ENCODE measurements at places on chromosomes 7 and 10.
A peak's percentile ranks its signal among the peaks of the same experiment; 100 is the strongest.

GRCh38 chr10:132588301-132589013, 50.9 kb downstream of the INPP5A start:
- DNase-seq: no peak

GRCh38 chr7:48261696-48262095, 90.4 kb downstream of the ABCA13 start:
- DNase-seq: no peak

DNA sequence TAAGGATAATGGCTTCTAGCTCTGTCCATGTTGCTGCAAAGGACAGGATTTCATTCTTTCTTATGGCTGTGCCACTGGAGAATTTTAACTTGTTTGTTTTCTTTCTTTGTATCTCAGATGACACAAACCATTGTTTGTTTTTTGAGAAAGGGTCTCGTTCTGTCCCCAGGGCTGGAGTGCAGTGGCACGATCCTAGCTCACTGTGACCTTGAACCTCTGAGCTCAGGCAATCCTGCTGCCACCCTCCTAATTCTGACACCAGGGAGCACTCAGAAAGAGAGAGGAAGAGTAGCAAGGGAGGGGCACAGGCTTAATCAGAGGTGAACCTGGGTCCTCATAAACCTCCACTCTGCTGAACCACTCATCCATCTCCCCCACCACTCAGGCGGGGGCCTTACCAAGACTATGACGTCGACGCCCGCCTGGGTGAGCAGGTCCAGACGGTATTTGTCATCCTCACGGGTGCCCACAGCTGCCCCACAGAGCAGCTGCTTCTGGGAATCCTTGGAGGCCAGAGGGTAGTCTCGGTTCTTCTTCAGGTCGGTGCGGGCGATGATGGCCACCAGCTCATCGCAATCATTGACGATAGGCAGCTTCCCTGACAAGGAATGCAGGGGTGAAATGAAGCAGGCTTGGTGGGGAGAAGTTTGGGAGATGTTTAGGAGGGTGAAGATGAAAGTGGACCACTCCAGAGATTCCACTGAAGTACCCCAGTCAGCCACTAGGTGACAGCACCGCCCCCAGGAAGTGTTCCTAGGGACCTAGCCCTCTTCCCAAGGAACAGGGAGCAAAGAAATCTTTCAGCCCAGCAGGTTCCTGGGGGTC, 11.6 kb downstream of the IMPDH1 start:
- DNase-seq: peak; percentile 17

DNA sequence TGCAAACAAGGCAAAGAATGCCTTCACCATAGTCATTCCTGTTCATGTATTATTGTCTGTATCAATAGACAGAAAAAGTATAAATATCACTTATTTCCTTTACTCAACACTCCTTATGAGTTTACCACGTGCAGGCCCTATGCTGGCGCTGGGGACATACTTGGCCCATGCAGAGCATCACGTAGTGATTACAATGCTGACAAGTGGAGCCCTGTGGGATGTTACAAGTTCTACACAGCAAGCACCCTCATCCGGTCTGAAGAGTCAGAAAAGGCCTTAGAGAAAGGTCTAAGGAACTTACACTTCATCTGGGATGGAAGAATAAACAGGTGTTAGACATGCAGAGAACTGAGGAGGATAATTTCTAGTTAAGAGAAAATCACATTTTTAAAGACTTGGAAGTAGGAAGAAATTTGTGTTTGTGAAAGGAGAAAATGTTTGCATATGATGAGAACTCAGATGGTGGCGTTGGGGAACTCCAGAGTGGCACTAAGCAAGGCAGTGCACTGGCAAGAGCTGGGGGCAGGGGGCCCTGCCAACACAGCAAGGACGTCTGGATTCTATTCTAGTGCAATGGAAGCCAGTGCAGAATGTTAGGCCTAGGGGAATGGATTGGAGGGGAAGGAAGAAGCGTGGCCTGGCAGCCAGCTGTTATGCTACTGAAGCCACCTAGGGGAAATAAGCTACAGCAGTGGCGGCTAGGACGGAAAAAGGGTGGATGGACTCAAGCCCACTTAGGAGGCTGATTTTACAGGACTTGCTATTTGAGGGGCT, 116.2 kb downstream of the ELMO1 start:
- DNase-seq: no peak

- DNase-seq: peak; percentile 26
These were observed 4.1 kb downstream of the IL6 start for GRCh38 chr7:22730921-22731654.

GRCh38 chr7:116499168-116500077, at the start of gene CAV2:
Gene CAV2 (plus strand): TSS chr7:116499738. CDS start chr7:116499782, 44 bp downstream.
- DNase-seq: no peak

DNA sequence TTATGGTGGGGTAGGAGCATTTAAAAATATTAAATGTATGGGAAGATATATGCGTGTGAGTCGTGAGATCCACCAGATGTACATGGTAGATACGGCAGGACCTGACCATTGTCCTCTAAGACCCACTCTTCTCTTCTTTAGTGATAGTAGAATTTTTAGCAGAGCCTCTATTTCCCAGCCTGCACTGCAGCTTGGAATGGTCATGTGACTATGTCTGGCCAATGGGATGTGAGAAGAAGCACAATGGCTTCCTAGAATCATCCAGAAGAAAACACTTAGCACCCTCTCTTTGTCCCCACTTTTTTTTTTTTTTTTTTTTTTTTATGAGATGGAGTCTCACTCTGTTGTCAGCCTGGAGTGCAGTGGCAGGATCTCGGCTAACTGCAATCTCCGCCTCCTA, 86.6 kb upstream of the CYTH3 start:
- no peak for DNase-seq

DNA sequence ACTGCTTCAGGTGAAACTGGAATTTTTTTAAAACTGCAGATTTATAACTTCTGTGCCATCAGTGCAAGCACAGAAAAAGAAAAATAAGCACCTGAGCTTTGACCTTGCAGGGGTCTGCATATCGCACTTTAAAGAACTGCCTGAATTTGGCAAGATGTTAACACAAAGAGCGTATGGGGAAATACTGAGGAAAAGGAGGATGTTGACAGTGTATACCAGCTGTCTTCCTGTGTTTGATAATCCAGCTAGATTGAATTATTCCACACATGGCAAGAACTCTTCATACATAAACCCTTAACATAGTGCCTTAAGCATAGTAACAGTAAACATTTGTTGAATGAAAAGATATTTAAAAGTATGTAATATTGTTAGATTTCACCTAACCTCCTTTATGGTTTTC, 30.0 kb downstream of the SMC3 start:
- DNase-seq: no peak

- no peak for DNase-seq
These were observed 4.7 kb upstream of the EBF3 start for GRCh38 chr10:129968853-129969183.

DNA sequence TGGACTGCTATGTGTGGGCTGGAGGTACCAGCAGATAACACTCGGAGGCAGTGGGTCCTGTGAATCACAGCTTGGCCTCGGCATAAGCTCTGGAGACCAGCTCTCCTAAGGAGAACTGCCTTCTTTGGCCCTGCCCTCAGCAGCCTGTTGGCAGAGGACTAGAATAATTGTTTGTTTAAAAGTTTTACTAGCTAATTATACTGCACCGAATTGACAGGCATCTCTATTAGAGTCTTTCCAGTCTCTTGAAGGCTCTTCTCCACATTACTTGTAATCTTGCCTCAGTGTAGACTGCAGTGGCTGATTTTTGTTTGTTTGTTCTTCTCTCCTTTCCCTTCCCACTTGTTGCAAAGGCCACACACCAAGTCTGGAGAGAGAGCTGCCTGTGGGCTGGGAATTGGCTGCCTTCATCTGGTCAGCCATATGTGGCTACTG, 183.2 kb downstream of the AUTS2 start:
- no peak for DNase-seq

GRCh38 chr7:113819474-113819873, 99.3 kb downstream of the PPP1R3A start:
- no peak for DNase-seq

DNA sequence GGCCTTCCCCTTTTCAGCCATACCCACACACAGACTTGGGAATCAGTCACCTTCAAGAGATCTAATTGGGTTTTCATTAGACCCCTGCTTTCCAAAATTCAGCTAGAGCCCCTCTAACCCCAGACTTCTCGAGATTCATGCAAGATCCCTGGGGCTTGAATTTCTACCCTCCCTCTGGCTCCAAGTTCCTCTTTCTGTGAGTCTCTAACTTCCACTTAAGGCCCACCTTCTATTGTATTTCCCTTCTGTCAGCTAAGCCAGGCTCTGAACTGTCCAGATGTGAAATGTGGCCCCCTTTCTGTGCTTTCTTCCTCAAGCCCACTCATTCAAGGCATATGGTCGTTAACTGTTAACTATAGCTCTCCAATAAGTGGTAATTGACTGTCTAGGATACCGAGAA, 132.2 kb downstream of the ZNF365 start:
- DNase-seq: no peak

DNA sequence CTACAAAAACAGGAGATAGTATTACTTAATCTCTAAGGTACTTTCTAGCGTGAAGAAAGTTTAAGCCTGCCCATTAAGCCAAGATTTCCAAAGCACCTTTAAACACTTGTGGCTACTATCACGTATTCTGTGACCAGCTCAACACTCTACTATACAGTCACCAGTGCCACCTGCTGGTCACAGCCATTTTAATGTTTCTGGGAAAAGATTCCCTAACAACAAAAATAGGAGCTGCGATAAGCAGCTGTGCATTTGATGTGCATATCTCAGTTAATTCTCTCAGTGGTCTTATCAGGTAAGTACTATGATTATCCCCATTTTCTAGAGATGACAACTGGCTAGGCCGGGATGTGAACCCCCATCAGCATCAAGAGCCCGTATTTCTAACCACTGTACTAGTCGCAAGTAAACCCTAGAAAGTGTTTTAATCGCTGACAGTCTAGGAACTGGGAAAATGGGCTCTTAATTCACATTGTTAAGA, 860 bp downstream of the SEC31B start:
- peak; percentile 40 for DNase-seq

DNA sequence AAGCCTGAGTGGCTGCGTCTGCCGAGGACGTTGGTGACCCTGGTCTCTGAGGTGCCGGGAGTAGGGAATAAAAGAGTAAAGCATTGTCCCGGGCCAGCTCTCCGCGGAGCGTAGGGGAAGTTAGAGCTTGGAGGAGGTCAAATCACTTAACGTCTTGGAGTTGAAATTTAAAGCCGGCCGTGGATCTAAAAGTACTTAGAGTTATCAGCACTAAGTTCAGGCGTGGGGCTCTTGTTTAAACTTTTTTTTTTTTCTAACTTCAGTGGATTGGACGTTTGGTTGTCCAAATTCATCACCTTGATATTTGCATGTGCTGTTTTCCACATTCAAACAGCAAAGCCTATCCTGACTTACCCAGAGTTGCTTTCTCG, 700 bp downstream of the NIPSNAP2 start:
- DNase-seq: no peak

GRCh38 chr7:33500703-33501701, 371.6 kb downstream of the BBS9 start:
- DNase-seq: no peak

- DNase-seq: no peak
These were observed 86.4 kb downstream of the CYP26A1 start for GRCh38 chr10:93160140-93160539.

- DNase-seq: no peak
These were observed 64.2 kb downstream of the TRIM24 start for GRCh38 chr7:138524259-138524658.

- DNase-seq: no peak
These were observed 42.8 kb upstream of the ZNF32 start for GRCh38 chr10:43691485-43691884.

GRCh38 chr7:88184848-88185304, 35.0 kb downstream of the SRI start:
- no peak for DNase-seq

DNA sequence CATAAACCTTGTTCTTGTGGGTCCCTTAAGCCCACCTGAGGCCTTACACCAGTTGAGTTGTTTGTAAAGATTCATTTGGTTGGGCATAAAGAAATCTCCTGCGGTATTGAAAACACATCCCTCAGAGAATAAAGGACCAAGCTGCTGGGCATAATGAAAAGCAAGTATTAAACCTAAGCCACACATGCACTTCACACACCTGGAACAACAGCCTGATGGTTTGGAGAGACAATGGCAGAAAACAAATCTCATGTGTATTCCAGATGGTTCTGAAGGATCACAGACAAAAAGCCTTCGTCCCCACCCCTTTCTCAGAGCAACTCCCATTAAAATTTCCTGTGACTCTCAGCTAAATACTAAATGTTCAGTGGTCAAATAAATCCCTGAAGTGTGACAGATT, 44.2 kb downstream of the FEZF1 start:
- DNase-seq: no peak

GRCh38 chr7:90713628-90714027, 117.5 kb downstream of the CDK14 start:
- no peak for DNase-seq

- DNase-seq: no peak
These were observed 137.3 kb downstream of the MAD1L1 start for GRCh38 chr7:2095436-2095835.

DNA sequence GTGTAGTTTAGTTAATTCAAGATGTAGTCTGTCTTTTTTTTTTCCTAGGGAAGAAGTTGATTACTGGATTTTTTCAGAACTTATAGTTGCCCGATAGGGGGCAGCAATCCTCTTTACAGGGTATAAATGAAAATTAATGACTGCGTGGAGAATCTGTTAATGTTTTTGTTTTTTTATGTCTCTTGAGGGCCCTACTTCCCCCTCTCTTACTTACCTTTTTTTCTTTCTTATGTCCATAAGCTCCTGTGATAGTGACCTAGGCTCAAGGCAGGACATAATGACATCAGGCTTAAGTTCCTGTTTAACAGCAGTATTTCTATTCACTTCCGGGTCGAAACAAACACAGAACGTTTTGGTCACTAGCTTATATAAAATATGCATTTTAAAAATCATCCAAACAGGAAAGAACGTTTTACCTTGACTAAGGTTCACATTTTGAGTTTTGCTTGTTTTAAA, 18.8 kb downstream of the CDC123 start:
- no peak for DNase-seq

GRCh38 chr7:25105911-25106310, 19.1 kb downstream of the CYCS start:
- DNase-seq: no peak

DNA sequence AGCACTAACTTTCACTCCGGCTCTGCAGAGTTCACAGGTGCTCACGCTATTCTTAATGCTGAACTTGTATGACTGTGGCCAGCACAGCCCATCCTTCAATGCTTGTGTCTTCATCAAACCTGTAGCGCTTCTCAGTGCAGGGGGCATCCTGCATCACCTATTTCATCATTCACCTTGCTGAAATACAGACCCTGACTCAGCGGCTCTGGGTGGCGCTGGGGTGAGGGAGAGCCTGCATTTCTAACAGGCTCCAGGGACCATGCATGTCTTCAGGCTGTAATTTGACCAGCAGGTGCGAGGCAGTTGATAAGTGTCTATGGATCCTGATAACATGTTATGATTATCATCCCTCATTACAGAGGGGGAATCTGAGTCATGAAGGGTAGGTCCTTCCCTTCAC, 89.3 kb downstream of the VOPP1 start:
- no peak for DNase-seq

DNA sequence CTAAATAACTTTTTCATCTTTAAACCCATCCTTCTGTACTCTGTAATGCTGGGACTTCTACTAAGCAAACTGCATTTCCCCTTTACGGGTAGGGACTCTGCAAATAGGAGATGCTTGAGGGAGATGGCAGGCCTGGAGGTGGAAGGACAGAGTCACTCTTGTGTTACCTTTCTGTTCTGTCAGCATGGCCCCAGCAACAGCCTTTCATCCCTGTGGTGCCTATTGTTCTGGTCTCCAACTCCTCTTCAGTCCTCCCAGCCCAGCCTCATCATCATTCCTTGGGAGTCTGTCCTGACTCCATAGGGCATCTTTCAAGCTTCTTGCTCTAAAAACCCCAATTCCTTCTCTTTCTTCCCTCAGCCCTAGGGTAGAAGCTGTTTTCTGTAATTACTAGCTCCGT, 230.0 kb downstream of the SNX13 start:
- no peak for DNase-seq

GRCh38 chr7:30502470-30503251, 2.0 kb downstream of the GGCT start:
- DNase-seq: no peak
